CD4-positive, alpha-beta T cell treated with Interleukin-15 for 1 hour (primary cell): ENCODE measurements at places on chromosomes 5 and 9.

DNA sequence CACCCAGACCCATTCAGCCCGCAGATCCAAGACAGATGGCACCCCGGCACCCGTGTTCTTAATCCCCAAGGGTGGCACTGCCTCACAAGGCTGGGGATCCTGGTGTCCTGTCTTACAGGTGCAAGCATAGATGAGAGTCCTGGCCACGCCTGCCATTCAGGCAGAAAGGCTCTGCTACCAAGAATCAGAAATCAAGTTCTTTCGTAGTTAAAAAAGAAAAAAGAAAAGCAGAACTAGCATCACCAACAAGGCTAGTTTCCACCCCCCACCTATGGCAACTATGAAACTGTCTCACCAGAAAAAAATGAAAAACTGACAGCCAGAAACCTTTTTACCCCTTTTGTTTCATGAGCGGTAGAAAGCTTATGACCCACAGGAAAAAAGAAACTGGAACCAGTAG, 170.4 kb downstream of the SYK start:
- no peak for DNase-seq

- peak; percentile 11 for DNase-seq
Observed at GRCh38 chr9:36881743-36882441, 152.2 kb downstream of the PAX5 start.

DNA sequence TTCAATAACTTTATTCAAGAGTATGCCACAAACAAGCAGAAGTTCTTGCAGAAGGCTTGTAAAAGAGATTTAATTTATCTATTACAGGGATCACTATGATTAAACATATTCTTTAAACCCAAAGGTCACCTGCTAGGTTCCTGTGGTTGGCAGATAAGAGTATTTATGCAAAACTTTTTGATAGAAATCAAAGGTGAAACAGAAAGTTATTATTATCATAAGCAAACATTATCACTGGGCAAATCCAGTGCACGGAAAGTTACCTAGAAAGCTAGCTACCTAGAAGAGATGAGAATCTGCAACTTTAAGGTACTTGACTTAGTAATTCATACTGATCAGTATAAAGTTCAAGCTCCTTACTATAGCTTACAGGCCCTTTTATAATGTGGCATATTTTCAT, 3.2 kb downstream of the STARD4 start:
- DNase-seq: no peak

GRCh38 chr5:181189363-181189961, 15.5 kb downstream of the TRIM7 start:
- DNase-seq: peak; percentile 36

GRCh38 chr5:113236536-113237288, 198.1 kb downstream of the TSSK1B start:
- DNase-seq: no peak

GRCh38 chr9:14438232-14439021, 124.5 kb upstream of the NFIB start:
- DNase-seq: no peak

DNA sequence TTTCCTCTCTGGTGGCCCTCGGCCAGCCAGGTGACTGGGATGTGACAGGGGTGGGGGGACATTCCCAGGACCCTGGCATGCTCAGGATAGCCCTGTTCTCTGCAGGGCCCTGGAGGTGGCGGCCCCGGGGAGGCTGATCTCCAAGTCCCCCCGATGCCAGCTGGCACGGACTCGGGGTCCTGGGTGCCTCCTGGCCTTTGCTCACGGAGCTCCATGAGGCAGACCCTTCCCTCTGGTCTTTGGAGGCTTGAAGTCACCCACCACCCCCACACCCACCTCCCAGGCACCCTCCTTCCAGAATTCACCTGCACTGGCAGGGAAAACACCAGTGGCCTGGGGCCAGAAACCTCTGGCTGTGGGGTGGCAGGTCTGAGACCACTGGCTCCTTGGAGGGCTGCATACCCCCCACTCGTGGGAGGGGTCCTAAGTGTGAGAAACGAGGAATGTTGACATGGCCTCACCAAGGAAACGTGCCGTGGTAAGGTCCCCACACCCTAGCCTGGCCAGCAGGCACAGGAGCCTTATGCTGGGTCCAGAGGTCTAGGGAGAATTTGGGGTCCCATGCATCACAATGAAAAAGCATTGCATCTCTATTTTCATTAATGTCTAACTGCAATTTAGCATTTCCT, 130.8 kb upstream of the FAM120A start:
- DNase-seq: no peak

DNA sequence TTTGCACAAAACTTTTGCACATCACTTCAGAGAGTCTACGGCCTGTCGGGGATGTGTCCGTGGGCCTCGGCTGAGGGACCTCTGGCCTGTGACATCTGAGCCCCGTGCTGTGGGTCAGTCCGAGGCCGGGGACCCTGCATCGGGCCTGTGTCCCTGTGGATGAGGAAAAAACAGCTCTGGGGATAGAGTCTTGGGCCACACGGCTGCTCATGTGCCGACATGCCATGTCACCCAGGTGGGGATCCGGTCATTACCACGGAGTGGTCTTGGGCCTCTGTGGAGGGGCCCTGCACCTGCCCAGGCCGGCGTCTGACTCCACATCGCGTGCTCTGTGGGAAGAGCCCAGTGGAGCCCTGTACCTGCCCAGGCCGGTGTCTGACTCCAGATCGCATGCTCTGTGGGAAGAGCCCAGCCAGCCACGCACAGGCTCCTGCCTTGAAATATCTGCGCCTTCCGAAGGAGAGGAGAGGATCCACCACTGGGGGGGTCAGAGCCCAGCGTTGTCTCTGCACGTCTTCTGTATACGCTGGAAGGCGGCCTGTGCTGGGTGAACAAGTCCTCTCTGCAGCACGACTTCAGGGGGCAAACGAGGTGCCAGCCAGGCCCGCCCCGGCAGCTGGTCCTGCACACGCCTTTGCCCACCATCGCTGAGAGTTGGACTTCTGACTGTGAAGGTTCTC, 27.5 kb upstream of the IRX4 start:
- DNase-seq: no peak

DNA sequence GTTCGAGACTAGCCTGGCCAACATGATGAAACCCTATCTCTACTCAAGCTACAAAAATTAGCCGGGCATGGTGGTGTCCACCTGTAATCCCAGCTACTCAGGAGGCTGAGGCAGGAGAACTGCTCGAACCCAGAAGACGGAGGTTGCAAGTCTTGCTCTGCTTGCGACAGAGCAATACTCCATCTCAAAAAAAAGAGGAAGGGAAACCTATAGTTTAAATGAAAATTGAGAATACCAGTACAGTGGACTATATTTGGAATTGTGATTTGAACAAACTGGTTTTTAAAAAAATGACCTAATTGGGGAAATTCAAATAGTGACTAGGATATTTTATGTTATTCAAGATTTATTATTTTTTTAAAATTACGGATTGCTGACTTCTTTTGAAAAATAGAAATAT, 33.2 kb downstream of the DIAPH1 start:
- no peak for DNase-seq

GRCh38 chr5:132230871-132231270, 3.2 kb upstream of the P4HA2 start:
- DNase-seq: no peak

DNA sequence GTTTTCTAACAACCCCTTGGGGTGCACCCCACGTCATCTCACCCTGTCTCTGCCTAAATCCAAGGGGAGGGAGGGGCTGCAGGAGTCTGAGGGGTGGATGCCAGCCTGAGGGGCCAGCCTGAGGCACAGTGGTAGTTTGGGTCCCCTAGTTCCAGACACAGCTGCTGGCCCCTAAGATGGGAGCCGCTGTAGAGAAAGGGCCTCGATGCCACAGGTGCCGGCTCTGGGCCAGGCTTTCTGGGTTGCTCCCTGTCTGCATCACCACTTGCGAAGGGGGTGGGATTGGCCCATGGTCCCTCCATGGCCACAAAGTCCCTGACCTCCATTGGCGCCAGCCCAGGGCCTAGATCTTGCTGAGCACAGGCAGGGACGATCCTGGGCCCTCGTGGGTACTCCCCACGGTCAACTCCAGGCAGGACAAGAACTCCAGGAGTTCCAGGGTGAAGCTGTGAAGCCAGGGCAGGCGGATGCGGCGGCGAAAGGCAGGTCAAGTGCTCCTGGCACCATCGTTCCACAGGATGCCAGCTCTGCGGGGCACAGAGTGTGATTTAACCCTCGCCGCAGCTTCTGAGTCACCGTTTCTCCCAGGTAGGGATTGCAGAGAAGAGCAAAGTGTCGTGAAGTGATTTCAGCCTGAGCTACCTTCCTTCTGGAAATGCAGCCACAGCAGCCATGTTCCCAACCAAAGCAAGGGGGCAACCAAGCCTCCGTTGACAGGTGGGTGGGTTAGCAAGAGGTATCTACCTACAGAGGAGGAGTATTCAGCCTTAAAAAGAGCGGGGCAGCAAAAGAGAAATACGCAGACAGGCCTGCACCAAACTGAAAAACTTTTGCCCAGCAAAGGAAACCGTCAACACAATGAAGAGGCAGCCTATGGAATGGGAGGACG, 41.6 kb upstream of the EXOC3 start:
- DNase-seq: no peak

DNA sequence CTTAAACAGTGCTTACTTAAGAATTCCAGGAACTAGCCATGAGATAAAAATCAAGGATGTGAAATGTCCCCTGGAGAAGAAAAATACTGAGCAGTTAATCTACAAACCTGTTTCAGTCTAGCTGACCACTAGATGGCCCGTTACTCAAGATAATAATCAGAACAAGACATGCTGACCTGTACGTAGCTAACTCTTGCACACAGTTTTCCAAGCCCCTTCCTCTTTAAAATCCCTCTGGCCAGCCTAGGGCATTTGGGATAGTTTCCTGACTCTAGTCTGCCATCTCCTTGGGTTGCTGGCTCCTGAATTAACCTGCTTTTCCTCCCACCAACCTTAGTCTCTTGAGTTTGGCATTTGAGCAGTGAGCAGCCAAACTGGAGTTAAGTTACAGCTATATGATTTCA, 59.2 kb upstream of the TRAF1 start:
- no peak for DNase-seq

GRCh38 chr9:24464319-24464951, 81.3 kb downstream of the IZUMO3 start:
- no peak for DNase-seq

GRCh38 chr9:108750661-108751215, 105.0 kb downstream of the ACTL7B start:
- no peak for DNase-seq

GRCh38 chr9:12774861-12775678, at the start of gene LURAP1L:
TSS of gene LURAP1L (plus strand) at chr9:12775020. CDS start at chr9:12775716, 696 bp downstream.
- DNase-seq: no peak

DNA sequence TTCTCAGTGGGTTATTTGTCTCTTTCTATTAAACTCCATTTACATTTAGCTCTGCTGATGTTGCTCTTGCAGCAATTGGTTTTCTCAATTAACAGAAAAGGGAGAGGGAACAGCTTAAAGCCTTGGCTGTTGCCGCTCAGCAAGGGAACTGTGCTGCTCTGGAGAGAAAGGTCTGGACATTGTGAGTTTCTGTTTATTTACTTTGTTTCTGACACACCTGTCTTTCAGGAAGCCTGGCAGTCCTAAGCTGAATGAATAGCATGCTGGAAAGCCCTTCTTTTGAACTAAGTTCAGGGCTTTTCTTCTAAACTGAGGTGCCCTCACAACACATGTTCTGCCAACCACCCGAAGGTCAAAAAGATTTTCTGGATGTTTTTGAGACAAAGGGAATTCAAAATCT, 491.9 kb downstream of the PDE4D start:
- DNase-seq: no peak

- DNase-seq: peak; percentile 78
Observed at GRCh38 chr9:129737479-129738274, 15.2 kb downstream of the PTGES start.

- DNase-seq: no peak
Observed at GRCh38 chr5:133322743-133323142, 270.9 kb downstream of the HSPA4 start.

- DNase-seq: no peak
Observed at GRCh38 chr5:14184725-14185124, 41.6 kb downstream of the TRIO start.

- DNase-seq: no peak
Observed at GRCh38 chr9:99858087-99858486, 36.4 kb downstream of the NR4A3 start.

GRCh38 chr9:112194969-112195431, 19.9 kb upstream of the SUSD1 start:
- DNase-seq: no peak

- DNase-seq: no peak
Observed at GRCh38 chr5:19910136-19910535, 77.9 kb downstream of the CDH18 start.

GRCh38 chr5:148969291-148969690, 93.6 kb downstream of the SH3TC2 start:
- DNase-seq: no peak

DNA sequence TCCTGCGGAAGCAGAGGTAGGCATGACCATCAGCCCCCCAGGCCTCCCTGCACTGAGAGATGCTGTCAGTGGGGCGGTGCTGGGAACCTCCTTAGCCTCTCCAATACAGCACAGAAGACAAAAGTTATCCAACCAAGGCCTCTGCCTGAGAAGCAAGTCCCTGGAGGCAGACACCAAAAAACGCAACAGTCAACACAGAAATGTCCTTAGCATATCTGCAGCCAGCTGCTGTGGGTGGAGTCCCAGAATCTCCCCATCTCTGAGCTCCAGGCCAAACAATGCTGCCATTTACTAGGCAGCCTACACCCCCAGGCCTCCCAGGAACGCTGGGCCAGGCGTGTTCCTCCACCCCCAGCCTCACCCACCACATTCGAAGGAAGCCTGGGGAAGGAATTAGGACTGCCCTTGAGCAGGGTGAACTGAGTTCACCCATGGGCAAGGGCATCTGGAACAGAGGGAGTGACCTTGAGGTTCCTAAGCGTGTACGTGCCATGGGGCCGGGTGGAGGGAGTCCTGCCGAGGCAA, 43.7 kb downstream of the STK10 start:
- DNase-seq: no peak

GRCh38 chr5:126875303-126875785, 98.4 kb downstream of the LMNB1 start:
- no peak for DNase-seq

- no peak for DNase-seq
Observed at GRCh38 chr5:118552146-118552545, 436.2 kb downstream of the DTWD2 start.

DNA sequence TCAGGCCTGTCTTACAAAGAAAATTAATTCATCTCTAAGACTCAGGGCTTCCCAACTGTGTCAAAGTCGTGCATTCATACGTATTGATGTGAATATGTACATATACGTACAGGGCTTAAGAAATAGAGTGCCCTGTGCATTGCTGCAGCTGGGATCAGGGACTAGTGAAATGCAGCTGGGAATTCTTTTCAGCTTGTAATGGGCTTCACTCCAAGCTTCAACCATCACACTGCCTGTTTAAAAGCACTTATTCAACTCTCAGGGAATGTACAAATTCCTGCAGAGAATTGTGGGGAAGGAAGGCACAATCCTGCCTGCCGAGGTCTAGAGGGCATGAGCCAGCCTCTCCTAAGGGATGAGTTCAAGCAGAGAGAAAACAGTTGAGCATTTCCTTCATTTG, 59.6 kb upstream of the MAN2A1 start:
- no peak for DNase-seq

GRCh38 chr5:100905259-100905914, 2.3 kb upstream of the ST8SIA4 start:
- no peak for DNase-seq
